ENCODE measurements at places on chromosomes 11 and 22.

DNA sequence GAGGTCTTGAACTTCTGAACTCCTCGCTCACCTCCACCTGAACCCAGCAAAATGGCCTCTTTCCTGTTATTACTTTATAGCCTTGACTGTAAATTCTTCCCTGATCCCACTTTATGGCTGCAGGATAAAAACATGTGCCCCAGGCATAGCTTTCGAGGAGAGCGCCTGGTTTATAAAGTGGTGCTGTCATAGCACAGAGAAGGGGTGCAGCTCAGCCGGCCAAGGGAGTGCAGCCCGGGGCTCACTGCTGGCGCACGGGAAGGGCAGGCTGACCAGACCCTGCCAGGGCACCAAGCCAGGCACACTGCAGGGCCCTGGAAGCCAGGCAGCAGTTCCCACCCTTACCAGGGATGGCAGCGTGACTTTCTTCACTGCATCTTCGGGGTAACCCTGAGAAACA is 50.9 kb downstream of the ISX start:
- no peak for DNase-seq

DNA sequence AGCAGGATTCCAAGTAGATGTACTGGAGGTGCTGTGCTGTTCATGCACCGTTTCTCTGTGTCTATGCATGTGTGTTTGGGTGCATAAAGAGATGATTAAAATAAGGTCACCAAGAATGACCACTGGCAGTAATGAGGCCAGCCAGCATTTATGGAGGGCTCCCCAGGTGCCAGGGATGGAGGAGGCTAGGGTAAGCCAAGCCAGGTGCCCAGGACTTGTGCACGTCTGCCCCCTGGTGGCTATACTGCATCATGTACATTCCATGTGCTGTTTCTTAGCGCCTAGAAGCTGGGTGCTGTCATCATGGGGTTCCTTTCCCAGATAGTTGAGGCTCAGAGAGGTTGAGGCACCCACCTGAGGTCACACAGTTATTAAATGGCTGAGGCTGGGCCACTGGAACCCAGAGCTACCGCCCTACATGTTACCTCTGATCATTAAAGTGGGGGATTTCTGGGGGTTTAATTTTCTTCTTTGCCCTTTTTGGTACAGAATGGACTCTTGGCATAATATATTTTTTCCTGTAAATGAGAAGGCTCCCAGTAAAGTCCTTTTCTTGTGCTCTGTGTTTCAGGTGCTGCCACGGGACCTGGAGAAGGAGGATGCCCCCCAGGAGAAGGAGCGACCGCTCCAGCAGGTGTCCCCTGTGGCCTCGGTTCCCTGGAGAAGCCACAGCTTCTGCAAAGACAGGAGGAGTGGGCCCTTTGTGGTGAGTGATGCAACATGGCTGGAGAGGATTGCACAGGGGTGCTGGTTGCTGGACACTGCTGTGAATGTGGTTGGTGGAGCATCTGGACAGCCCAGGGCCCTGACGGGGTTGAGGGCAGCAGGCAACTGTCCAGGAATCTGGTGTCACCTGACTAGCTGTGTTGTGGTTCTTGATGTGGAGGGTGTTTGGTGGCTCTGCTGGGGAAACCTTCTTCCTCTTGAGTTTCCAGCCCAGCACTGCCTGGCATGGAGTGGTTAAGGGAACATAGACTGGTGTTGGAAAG is 96.4 kb downstream of the KIAA1671 start:
- peak; percentile 71 for DNase-seq

GRCh38 chr22:37218771-37219411 is 6.6 kb upstream of the SSTR3 start:
- DNase-seq = peak; percentile 80

DNA sequence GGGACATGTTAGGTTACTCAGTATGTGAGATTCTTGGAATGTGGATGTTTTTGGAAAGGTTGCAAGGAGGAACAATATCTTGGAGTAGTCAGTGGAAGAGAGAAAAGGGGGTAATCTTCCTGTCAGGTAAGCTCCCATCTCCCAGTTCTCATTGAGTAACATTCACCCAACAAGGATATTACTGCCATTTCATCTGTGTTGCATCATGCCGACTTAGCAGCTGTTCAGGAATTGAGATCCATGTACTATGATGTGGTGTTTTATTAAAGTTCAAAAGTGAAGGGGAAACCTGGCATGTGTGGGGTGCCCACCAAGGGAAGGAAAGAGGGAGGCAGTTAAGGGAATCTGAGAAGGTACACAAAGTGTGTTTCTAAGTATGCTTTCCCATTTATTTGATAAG is 58.4 kb upstream of the RASSF10 start:
- DNase-seq = no peak

- DNase-seq = no peak
Measured at GRCh38 chr11:8694137-8694536, 11.5 kb downstream of the RPL27A start.

DNA sequence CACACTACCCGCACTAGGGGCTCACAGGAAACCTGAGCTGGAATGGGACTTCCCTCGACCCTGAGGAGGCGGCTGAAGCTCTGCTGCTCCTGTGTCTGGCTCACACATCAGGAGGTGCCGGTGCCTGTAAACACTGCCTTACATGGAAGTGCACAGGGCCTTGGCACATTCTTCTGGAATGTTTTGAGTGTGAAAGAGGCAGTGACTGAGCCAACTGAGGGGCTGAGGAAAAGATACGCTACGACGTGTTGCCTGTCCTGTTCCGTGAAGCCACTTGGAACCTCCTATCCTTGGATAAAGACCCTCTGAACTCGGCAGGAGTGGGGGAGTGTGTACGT is 10.5 kb downstream of the TXN2 start:
- DNase-seq = no peak

- no peak for DNase-seq
Measured at GRCh38 chr11:94544646-94545263, 1.0 kb downstream of the FUT4 start.

GRCh38 chr11:114317787-114318137 is 21.6 kb downstream of the NNMT start:
- no peak for DNase-seq

DNA sequence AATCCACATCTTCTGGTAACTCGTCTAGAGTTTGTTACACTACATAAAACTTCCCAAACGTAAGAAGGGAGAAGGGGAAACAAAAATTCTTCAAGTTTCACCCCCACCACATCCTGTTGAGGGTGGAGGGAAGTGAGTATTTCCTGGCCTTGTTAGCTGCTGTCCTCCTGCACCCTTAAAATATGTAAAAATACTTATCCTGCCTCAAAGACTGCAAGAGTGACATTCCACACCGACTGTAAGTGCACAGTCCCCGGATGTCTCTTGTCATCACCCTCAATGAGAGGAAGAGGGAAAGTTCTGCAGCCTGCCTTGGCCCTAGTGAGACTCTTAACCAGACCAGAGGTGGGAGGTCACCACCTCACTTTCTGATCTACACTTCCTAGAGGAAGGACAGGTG is 3.3 kb downstream of the TMEM121B start:
- DNase-seq = no peak

DNA sequence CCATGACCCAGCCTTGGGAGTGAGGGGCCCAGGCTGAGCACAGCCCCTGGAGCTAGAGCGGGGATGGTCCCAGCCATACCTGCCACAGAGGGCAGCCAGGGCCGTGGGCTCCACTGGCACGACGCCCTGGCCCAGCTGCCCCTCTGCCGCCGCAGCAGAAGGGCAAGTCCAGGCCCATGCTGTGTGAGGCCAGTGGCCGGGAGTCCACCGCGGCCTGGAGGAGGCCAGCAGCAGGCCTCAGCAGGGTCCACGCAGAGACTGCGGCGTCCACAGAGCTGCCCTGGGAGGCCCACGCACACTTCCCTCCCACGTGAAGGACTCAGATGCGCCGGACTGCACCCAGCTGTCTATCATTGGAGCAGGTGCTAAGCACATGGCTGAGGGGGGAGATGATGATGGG is 23.5 kb downstream of the MOB2 start:
- DNase-seq = no peak

DNA sequence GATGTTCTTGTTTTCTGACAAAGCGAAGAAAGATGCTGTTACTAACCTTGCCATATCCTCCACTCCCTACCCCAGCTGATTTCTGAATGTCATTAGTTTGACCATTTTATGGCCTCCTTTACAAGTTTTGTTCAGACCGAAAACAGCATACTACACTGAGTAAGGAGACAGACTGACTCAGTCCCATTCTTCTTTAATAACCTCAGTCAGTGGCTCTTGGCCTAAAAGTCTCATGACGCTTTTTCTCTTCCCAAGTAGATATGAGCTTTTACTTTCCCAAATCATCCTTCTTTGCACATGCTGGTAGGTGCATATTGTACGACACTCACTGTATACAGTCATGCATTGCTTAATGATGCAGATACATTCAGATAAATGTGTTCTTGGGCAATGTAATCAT is 8.0 kb upstream of the FIBIN start:
- no peak for DNase-seq

GRCh38 chr11:2453436-2453835 is 8.6 kb downstream of the KCNQ1 start:
- no peak for DNase-seq

DNA sequence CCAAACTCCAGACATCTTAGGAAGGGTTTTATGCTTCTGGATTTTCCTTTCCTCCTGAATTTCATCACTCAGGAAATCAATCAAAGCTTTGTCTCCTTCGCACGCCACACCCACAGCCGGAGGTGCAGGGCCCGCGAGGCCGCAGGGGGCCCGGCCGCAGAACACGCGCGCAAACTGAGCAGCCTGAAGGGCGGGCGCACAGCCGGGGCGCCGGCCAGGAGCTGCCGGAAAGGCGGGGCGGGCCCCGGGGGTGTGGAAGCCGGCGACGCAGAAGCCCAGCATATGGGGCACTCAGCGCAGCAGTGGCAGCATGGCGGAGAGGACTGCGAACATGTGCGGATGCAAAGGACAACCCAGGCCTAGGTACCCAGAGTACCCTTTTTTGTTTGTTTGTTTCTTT is 33.1 kb upstream of the SPTBN2 start:
- DNase-seq = no peak
